ENCODE measurements at places on chromosomes 3 and 15.
A peak's percentile ranks its signal among the peaks of the same experiment; 100 is the strongest.

DNA sequence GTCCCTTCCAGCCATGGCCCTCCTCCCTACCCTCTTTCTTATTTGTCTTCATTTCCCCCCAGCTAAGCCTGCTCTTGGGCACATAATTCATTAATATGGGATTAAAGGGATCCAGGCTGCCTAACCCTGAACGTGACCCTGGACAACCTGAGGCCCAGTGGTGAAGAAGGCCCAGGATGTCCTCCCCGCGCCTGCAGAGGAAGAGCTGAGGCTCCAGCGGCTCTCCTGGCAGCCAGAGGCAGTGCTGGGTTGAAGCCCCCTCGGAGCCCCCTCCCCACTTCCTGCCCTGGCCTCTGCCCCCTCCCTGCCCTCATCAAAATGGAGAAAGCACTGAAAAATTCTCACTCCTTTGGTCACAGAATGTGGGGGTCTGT lies 96.5 kb upstream of the ATP2B2 start:
- peaks cover 15% of the 10 kb centered on the region for H3K4me1 ChIP-seq
- no peak for DNase-seq
- no peak overlapping the region for H3K27ac ChIP-seq
- no peaks in the 10 kb centered on the region for H3K36me3 ChIP-seq
- no peaks in the 10 kb centered on the region for H3K27me3 ChIP-seq

DNA sequence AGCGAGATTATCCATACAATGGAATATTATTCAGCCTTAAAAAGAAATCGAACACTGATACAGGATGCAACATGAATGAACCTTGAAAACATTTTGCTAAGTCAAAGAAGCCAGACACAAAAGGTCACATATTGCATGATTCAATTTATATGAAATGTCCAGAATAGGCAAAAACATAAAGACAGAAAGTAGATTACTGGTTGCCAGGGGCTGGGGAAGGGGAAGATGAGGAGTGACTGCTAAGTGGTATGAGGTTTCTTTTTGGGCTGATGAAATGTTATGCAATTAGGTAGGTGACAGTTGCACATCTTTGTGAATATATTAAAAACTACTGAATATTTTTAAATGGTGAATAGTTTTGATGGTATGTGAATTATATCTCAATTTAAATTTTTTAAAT lies 38.3 kb downstream of the LRRFIP2 start:
- DNase-seq: no peak
- H3K4me1 ChIP-seq: no peaks in the 10 kb centered on the region
- no peak overlapping the region for H3K27ac ChIP-seq
- H3K36me3 ChIP-seq: no peaks in the 10 kb centered on the region

DNA sequence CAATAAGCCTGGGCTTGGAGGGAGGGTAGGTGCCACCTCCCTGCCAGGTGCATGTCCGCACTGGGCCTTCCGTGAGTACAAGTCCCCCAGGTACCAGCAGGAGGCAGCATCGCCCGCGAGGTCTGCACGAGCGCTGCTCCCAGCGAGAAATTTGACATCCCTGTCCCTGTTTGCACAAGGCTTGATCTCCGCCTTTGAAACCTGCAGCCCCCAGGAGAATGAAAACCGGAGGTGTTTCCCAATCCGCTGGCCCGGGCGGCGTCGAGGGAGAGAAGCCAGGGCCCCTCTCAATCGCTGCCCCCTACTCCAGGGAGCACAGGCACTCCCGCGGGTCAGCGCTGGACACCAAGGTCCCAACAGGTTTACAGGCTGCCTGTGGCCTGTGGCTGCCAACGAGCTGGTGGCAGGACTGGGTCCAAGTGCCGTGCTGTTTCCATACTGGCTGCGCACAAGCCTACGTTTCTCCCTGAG lies 961 bp downstream of the HAPLN3 start:
- peaks cover 6% of the 10 kb centered on the region for H3K27me3 ChIP-seq
- no peak overlapping the region for H3K27ac ChIP-seq
- peak; percentile 55 for DNase-seq
- peaks cover 16% of the 10 kb centered on the region for H3K4me1 ChIP-seq
- H3K36me3 ChIP-seq: no peaks in the 10 kb centered on the region
- H3K4me3 ChIP-seq: peak overlapping the region; percentile 84

GRCh38 chr15:63045465-63045840 lies 2.9 kb downstream of the TPM1 start:
- peaks cover 2% of the 10 kb centered on the region for H3K36me3 ChIP-seq
- no peak for DNase-seq
- H3K4me3 ChIP-seq: no peak overlapping the region
- H3K27me3 ChIP-seq: peaks cover 43% of the 10 kb centered on the region
- H3K4me1 ChIP-seq: peaks cover 28% of the 10 kb centered on the region

DNA sequence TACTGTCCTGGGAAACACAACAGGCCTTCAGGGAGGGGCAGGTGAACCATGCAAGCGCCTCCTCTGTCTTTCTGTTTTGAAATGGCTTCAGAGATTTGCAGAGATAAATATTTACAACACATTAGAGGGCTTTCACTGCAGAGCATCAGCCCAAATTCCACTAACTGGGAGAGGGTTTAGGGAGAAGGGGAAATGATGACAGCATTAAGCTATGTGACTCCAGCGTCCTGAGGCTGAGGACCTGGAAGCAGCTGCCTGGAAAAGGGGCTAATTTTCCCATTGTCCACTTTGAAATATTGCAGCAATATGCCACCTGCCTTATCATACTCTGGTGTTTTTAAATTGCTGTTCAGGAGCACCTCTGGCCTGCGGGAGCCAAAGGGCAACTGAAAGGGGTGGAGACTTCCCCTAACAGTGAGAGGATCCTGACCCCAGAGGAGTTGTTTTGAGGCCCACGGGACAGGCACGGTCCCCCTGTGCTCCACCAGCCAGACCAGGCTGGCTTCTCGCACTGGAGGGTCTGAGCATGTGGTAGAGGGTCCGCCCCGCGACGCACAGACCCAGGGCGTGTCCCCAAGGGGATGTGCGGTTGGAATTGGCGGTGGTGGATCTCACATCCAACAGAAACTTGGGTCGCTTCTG lies 110.6 kb downstream of the XXYLT1 start:
- no peaks in the 10 kb centered on the region for H3K36me3 ChIP-seq
- peaks cover 80% of the 10 kb centered on the region for H3K4me1 ChIP-seq
- peak overlapping the region; percentile 65 for H3K27ac ChIP-seq
- no peak for DNase-seq
- H3K4me3 ChIP-seq: peak overlapping the region; percentile 21

DNA sequence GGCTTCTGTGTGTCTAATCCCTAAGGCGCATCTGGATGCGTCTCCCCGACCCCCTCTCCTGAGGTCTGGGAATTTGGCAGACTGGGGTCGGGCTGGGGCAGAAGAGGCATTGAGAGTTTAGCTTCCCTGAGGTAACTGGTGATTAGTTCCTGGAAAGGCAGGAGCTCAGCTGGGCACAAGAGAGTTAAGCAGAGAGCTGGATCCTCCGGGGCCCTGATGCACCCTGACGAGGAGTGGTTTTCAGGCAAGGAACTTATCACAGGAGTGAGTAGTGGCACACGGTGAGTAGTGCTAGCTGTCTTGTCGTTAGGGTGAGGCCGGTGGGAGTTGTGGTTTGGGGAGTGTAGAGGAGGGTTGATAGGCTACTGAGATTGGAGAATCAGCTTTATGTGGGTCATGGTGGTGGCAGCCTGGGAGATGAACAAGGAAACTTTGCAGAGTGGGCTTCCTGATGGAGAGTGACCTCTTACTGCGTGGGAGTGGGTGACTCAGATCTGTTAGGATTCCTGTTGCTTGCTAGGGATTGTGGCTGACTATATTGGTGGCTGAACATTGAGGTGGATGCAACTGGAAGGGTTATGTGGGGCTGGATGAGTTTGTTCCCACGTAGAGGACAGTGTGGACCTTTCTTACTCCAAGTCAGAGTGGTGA lies 897 bp downstream of the RAD54L2 start:
- peak overlapping the region; percentile 85 for H3K27ac ChIP-seq
- DNase-seq: peak; percentile 20
- peaks cover 13% of the 10 kb centered on the region for H3K36me3 ChIP-seq
- peaks cover 45% of the 10 kb centered on the region for H3K4me1 ChIP-seq
